ENCODE measurements at places on chromosomes 6 and 20. TPM values are rescaled to one million over a fixed set of nuclear protein-coding genes. Genes with fewer than 3 reads are reported as not detected.
A peak's percentile ranks its signal among the peaks of the same experiment; 100 is the strongest.

DNA sequence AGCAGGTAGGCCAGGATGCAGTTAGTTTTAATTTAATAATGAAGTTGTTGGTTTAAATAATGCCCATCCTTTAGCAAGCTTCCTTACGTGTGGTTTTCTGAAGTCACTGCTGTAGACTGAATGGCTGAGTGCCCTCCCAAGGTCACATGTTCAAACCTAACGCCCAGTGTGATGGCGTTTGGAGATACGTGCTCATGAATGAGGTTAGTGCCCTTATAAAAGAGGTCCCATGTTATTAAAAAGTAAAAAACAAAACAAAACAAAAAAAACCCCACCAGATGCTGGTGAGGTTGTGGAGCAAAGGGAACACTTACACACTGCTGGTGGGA, 16.3 kb downstream of the LRP11 start:
- H3K27ac ChIP-seq: no peak overlapping the region
- no peak for DNase-seq
- no peaks in the 10 kb centered on the region for H3K4me1 ChIP-seq

DNA sequence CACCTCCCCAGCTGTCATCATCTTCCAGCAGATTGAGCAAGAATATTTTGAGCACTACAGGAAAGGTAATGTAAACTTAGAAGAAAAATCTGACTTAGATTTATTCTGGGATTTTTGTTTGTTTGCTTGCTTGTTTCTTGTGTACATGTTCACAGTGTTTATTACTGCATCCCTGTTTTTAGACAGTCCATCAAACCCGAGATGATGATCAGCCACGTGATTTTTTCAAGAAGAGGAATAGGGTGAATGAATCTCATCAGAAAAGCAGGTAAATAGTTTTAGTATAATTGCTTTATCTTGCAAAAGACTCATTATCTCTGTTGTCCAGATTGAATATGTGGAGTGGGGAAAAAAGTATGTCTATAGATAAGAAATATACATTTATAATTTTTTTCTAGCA, 2.1 kb downstream of the FAM217B start:
- no peak for DNase-seq
- no peak overlapping the region for H3K4me3 ChIP-seq
- peaks cover 14% of the 10 kb centered on the region for H3K36me3 ChIP-seq

The RIN2 gene
- 5.2 TPM for total RNA-seq

DNA sequence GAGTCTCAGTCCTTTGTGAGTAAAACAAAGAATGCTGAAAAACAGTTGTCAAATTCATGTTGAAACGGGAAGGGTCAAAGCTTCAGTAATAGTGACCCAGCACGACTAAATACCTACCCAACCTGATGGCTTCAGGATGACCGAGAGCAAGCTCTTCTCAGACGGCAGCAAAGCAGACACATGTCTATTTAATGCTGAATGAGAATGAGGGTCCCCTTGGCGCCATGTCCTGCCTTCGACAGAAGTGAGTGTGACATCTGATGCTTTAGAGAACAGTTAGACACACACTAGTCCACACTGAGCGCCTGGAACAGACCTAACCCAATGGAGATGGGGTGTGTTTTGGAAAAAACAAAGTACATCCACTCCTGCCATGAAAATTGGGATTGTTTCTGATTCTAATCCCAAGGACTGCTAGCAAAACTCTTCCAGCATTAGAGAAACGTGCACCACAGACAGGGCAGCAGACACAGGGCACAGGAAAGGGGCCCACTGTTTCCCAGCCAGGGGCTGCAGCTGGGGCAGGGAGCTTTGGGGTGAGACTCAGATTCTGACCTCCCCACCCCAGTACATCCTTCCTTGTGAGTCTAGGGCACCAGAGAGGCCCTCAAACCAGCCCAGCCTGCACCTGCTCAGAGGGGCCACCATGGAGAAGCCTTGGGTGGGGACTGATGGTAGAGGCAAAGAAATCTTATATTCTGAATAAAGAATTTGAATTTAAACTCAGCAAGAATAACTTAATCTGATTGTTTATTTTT, 76.5 kb downstream of the C6orf118 start:
- H3K36me3 ChIP-seq: no peaks in the 10 kb centered on the region
- DNase-seq: no peak
- H3K4me3 ChIP-seq: no peak overlapping the region
- H3K27ac ChIP-seq: no peak overlapping the region

The MACROD2 gene
- 1.6 TPM for total RNA-seq

DNA sequence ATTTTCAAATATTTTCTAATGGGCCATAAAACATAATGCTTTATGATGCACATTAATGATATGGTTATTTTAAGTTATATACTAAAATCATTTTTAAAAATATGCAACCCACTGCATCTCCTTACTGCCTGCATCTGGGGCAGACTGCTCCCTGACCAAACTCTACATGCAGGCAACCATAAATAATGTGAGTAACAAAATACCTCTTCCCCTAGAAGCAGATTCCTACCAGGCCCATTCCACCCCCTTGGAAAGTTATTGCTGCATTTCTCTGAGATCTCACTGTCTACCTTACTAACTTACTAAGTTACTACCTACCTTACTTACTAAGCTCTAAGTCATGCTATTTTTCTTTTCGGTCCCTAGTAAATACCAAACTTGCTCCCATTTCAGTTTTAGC, 71.8 kb downstream of the ATG5 start:
- H3K36me3 ChIP-seq: no peaks in the 10 kb centered on the region
- no peak overlapping the region for H3K27ac ChIP-seq
- no peak for DNase-seq
- no peaks in the 10 kb centered on the region for H3K4me1 ChIP-seq

GRCh38 chr6:129360682-129360955, 349.4 kb downstream of the ARHGAP18 start:
- no peaks in the 10 kb centered on the region for H3K36me3 ChIP-seq
- H3K27ac ChIP-seq: no peak overlapping the region
- no peaks in the 10 kb centered on the region for H3K4me1 ChIP-seq
- no peak for DNase-seq
- H3K27me3 ChIP-seq: no peaks in the 10 kb centered on the region

The LY6G5B gene
- 2.3 TPM for total RNA-seq

DNA sequence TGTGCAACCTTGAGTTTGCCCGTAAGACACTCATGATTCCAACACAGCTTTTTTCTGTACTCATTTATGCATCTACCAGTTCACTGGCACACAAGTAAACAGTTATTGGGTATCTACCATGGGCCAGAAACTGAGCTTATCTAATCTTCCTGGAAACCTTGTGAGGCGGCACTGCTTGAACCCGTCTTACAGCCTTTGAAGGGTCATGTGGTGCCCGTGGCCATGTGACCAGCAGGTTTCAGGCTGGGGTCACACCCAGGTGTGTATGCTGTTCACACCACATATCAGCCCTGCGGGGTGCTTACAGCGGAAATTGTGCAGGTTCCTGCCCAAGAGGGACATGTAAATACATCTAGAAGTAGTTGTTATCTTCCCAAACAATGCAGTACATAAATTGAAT, 6.1 kb downstream of the THBD start:
- no peak overlapping the region for H3K27ac ChIP-seq
- H3K4me1 ChIP-seq: peaks cover 3% of the 10 kb centered on the region
- H3K36me3 ChIP-seq: no peaks in the 10 kb centered on the region
- DNase-seq: no peak
- H3K27me3 ChIP-seq: peaks cover 14% of the 10 kb centered on the region

GRCh38 chr20:53369871-53370270, 223.8 kb downstream of the ZNF217 start:
- no peaks in the 10 kb centered on the region for H3K36me3 ChIP-seq
- H3K4me3 ChIP-seq: no peak overlapping the region
- H3K27ac ChIP-seq: no peak overlapping the region
- no peaks in the 10 kb centered on the region for H3K4me1 ChIP-seq

GRCh38 chr6:14272737-14273085, 155.1 kb downstream of the CD83 start:
- no peak overlapping the region for H3K4me3 ChIP-seq
- H3K27me3 ChIP-seq: no peaks in the 10 kb centered on the region

DNA sequence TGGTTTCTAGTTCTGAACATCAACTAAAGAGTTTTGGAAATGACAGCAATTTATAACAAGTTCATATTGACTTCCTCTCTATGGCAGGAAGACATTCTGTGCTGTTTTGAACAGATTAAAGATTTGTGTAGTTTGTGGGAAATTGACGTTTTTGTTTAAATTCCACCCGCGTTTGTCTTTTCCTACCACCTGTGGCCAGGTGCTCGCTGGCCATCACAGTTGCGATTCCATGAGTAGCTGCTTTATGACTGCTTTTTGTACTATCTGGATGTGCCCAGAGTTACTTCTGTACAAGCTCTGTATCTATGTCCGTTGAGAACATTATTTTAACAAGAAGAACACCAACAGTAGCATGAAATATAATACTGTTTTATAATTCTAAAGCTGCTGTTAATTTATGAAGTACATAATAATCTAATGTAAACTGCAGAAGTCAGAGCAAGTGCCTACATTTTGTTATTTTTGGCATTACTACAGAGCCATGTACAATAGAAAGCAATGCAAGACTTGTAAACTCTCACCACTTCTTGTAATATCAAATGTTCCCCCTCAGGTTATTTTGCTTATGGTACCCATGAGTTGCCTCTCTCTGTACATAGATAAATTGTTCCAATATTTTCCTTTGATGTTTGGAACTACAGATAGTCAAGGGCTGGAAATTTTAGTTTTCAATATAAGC, 33.5 kb downstream of the ZBTB2 start:
- H3K27me3 ChIP-seq: no peaks in the 10 kb centered on the region
- no peaks in the 10 kb centered on the region for H3K4me1 ChIP-seq
- no peak overlapping the region for H3K4me3 ChIP-seq
- DNase-seq: no peak
- peaks cover 19% of the 10 kb centered on the region for H3K36me3 ChIP-seq

The PRDM13 gene
- total RNA-seq: not detected

The SOBP gene
- total RNA-seq: 4.1 TPM

The BCKDHB gene
- total RNA-seq: 12.9 TPM

DNA sequence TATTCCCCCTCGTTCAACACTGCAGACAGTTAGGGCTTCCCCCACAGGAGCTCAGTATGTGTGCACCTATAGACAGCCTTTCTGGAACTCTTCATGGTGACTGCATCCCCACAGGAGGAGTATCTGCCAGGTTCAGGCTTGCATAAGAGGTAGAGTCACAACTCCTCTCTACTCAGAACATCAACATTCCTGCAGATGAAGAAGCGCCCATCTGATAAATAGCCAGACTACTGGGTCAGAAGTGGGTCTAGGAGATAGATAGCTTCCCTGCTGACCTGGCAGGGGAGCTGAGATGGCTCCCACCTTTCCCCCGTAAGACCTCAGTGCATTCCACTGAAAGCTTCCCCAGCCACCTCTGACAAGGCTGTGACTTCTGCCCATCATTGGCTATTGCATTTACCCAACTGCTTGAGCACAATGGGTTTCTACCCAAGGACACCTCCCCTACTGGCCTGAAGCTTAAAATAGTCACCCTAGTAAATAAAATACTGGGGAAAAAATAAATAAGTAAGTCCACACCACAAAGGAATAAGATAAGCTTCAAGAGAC, 125.1 kb downstream of the CDK19 start:
- H3K4me1 ChIP-seq: no peaks in the 10 kb centered on the region
- H3K36me3 ChIP-seq: no peaks in the 10 kb centered on the region
- DNase-seq: no peak
- no peak overlapping the region for H3K27ac ChIP-seq
- H3K4me3 ChIP-seq: no peak overlapping the region

DNA sequence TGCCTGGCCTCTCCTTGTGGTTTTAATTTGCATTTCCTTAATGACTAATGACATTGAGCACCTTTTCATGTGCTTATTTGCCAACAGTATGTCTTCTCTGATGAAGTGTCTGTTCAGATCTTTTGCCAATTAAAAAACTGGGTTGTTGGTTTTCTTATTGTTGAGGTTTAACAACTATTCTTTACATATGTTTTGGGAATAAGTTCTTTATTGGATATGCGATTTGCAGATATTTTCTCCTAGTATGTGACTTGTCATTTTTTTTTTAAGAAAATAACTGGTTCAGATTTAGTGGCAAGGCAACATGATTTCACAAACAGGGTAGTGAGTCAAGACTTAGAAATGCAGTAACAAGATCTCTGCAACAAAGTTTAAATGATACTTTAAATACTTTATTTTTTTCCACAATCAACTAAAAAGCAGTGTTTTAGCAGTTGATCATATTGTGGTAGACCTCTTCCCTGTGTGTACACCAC, 67.8 kb downstream of the TIAM2 start:
- no peaks in the 10 kb centered on the region for H3K4me1 ChIP-seq
- no peak overlapping the region for H3K4me3 ChIP-seq
- no peak for DNase-seq
- no peaks in the 10 kb centered on the region for H3K36me3 ChIP-seq
- H3K27ac ChIP-seq: no peak overlapping the region
- H3K27me3 ChIP-seq: no peaks in the 10 kb centered on the region

- H3K36me3 ChIP-seq: no peaks in the 10 kb centered on the region
- H3K4me3 ChIP-seq: no peak overlapping the region
- no peak for DNase-seq
Measured at GRCh38 chr6:28814032-28814976, 109.5 kb downstream of the TRIM27 start.

The SULF2 gene
- total RNA-seq: 9.3 TPM

The GPR6 gene
- not detected for total RNA-seq

GRCh38 chr6:133637874-133638273, 251.0 kb upstream of the TCF21 start:
- no peak overlapping the region for H3K4me3 ChIP-seq
- no peaks in the 10 kb centered on the region for H3K36me3 ChIP-seq
- no peak overlapping the region for H3K27ac ChIP-seq
- no peaks in the 10 kb centered on the region for H3K4me1 ChIP-seq
- DNase-seq: no peak
- H3K27me3 ChIP-seq: no peaks in the 10 kb centered on the region

DNA sequence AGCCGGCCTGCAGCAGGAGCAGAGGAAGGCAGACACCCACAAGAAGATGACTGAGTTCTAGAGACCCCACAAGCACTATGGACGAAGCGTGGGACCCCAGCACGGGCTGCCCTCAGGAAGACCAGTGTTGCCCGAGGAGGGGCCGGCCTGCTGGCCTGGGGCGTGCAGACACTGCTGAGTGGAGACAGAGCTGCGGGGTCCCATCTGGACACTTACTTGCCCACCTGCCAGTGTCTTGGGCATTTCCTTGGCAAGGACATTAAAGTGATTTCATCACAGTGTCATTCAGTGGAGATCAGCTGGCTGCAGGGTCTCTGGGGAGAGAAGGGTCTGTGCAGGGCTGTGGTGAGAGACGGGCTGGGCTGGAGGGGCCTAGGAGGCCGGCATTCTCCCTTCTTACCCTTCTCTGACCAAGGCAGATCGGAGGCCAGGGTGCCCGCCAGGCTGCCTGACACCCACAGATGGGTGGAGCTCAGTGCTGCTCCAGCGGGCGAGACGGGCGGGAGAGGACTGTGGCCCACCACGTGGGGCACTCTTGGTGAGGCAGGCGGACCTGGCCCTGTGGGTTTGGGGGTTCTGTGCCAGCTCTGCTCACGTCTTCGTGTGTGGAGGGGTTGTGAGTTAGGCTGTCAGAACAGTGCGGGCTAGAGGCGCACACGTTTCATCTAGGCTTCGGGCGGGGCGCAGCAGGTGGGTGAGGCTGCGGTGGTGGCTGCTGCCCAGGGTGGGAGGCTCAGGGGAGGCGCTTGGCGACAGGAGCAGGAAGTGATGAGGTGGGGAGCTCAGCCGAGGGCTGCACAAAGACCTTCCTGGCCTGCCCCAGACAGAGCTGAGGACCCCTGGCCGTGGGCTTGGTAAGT, at the start of gene LIME1:
Gene LIME1, plus strand, starts transcription at position 806 of the 860 bp plus-strand sequence. CDS start 886 bp downstream, outside the sequence.
- H3K27ac ChIP-seq: peak within 1 kb of the TSS; percentile 99
- H3K4me1 ChIP-seq: peaks cover 83% of the 10 kb centered on the region

- H3K4me3 ChIP-seq: no peak overlapping the region
- peak overlapping the region; percentile 48 for H3K27ac ChIP-seq
- H3K4me1 ChIP-seq: peaks cover 37% of the 10 kb centered on the region
- H3K27me3 ChIP-seq: no peaks in the 10 kb centered on the region
Measured at GRCh38 chr6:14729129-14729871, 516.6 kb upstream of the JARID2 start.

GRCh38 chr20:33964441-33964840, 29.3 kb upstream of the RALY start:
- DNase-seq: no peak
- no peaks in the 10 kb centered on the region for H3K27me3 ChIP-seq
- H3K27ac ChIP-seq: no peak overlapping the region
- H3K36me3 ChIP-seq: no peaks in the 10 kb centered on the region

All from thymus (tissue), 14 donors.